ENCODE measurements at places on chromosomes 7 and 10. TPM values are rescaled to one million over a fixed set of nuclear protein-coding genes. Genes with fewer than 3 reads are reported as not detected.

SRRM3 gene
- 0.54 TPM for total RNA-seq

DNA sequence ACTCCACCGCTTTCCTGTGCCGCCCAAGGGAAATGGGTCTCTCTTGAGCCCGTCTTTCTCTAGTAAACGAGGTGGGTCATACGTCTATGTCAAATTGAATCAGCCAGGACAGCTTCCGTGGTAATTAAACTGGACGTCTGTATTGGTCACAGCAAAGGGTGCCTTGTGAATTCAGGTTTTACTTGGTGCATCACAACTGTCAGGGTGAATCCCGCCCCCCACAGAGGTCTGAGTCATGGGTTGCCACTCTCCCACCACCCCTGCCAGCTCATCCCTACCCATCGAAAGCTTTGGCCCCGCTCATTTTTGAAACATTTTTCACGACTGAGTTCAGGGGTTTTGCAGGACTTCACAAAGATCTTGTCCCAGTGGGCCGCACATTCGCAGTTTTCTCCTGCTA is 8.0 kb upstream of the SP8 start:
- no peak overlapping the region for H3K27ac ChIP-seq
- peaks cover 25% of the 10 kb centered on the region for H3K4me1 ChIP-seq
- DNase-seq: no peak
- peaks cover 100% of the 10 kb centered on the region for H3K27me3 ChIP-seq
- H3K36me3 ChIP-seq: no peaks in the 10 kb centered on the region

TSPAN15 gene
- 68.4 TPM for total RNA-seq

DNA sequence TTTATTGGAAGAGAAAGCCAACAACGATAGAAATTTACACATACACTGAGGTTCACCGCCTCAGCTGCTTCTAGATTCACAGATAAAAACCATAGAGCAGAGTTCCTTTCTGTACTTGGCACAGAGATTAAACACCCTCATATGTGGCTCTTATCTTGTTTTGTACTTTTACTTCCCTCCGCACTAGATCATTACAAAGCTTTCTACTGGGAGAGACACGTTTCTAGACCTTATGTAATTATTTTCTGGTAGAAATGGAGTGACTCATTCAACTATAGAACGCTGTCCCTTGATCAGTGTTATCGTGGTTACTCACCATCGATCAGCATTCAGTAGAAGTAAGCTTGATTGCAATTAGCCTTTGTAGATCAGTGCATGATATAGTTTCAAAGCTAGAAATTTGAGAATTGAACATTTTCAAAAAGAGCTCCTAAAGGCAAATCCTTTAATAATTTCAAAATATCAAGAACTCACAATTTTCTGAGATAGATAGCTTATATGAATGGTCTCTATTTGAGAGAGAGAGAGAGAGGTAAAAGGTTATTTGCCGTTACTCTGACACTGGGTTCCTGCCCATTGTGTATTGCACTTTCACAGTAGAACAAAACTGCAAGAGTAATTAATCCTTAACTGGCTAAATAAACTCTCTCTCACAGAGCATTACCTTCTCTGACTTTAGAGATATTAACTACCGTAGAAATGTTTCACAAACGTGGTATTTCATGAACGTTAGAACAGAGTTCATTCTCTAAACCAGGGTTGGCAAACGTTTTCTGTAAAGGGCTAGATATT is 26.1 kb upstream of the DNAJC1 start:
- H3K4me3 ChIP-seq: no peak overlapping the region
- DNase-seq: no peak
- H3K36me3 ChIP-seq: no peaks in the 10 kb centered on the region
- H3K4me1 ChIP-seq: no peaks in the 10 kb centered on the region
- no peaks in the 10 kb centered on the region for H3K27me3 ChIP-seq

- DNase-seq: no peak
- H3K4me1 ChIP-seq: peaks cover 4% of the 10 kb centered on the region
- H3K27me3 ChIP-seq: no peaks in the 10 kb centered on the region
These were observed 330.7 kb downstream of the ELMO1 start for GRCh38 chr7:37118004-37118403.

COL17A1 gene
- 5.9 TPM for total RNA-seq

- no peaks in the 10 kb centered on the region for H3K4me1 ChIP-seq
- no peaks in the 10 kb centered on the region for H3K36me3 ChIP-seq
- H3K27me3 ChIP-seq: no peaks in the 10 kb centered on the region
- no peak for DNase-seq
- H3K4me3 ChIP-seq: no peak overlapping the region
- no peak overlapping the region for H3K27ac ChIP-seq
These were observed 407.4 kb downstream of the GRID1 start for GRCh38 chr10:85959239-85959638.

- H3K27me3 ChIP-seq: no peaks in the 10 kb centered on the region
- no peaks in the 10 kb centered on the region for H3K36me3 ChIP-seq
- peak overlapping the region; percentile 62 for H3K4me3 ChIP-seq
These were observed 43.4 kb upstream of the SRGN start for GRCh38 chr10:69044546-69044945.

GIMAP2 gene
- total RNA-seq: 126 TPM

DNA sequence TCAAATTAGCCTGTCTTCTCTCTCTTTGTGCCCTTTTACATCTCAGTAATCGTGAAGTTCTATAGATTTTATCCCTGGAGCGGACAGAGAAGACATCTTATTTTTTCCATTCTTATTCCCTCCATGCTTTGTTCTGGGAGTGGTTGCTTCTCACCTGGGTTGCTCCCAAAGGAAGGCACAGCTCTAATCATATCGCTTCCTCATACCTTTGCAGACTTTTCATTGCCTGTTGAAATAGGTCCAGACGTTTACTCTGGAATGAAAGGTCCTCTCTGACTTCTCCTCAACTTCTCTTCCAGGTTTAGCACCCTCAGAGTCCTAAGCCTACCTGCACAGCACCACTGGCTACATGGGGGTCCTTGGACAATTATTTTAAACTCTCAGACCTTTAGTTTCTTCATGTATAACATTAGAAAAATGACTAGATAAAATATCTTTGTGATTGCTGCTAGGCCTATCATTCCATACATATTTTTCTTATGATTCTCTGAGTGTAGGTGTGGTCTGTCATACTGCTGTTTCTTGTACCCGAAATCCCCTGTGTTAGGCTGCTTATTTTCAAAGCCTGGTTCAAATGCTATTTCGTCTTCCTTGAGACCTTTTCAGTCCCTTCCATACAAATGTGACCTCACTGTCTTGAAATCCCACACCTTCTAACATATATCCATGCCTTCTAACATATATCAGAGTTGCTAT is 418.1 kb downstream of the GFRA1 start:
- H3K27ac ChIP-seq: no peak overlapping the region
- no peak for DNase-seq
- no peaks in the 10 kb centered on the region for H3K4me1 ChIP-seq
- H3K36me3 ChIP-seq: no peaks in the 10 kb centered on the region
- H3K27me3 ChIP-seq: no peaks in the 10 kb centered on the region

DNA sequence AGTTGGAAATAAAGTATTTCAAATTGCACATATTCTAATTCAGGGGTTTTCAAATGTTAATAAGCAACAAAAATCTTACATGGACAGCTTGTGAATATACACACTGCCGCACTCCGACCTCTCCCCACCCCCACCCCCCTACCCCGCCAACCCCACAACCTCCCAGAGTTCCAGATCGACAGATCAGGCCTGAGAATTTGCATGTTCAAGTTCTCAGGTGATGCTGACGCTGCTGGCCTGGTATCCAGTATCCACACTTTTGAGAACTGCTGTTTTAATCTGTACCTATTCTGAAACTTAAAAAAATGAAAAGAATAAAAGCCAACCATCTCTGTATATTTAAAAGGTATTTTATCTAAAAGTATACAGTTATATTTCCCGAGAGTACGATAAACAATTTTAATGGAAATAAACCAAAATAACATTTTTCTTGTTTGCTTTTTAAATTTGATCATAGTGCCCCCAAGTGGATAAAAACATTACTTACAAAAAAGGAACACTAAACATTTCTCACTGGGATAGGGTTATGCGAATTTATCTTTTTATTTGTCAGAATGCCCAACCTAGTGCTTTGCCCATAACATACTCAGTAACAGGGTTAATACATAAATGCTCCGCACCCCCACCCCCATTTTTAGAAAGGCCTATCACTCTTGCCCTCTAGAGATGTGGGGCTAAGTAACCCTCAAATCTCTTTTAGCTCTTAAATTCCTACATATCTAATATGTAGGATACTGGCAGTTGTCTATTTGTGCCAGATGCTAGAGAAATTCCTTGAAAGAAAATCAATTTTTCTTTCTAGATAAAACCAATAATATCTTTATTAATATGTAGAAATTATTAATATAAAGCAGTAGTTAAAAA is 166.3 kb downstream of the RNF133 start:
- no peak overlapping the region for H3K27ac ChIP-seq
- H3K36me3 ChIP-seq: no peaks in the 10 kb centered on the region

DNA sequence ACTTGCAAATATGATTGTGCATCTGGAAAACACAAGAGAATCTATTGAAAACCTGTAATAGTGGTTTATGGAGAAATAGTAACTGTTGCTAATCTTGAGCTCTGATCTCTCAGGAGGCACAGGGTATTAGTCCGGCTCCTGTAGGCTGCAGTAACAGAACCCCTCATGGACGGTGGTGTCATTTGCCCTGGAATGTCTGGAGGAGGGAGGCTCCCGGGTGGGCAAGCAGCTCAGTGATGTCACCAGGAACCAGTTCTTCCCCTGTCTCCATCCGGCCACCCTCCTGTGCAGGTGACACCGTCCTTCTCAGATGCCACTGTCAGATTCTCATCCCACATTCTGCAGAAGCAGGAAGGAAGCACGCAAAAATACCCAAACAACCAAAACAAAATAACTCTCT is 29.3 kb downstream of the INPP5A start:
- peaks cover 54% of the 10 kb centered on the region for H3K4me1 ChIP-seq
- H3K4me3 ChIP-seq: no peak overlapping the region
- H3K27ac ChIP-seq: no peak overlapping the region
- DNase-seq: no peak

GRCh38 chr10:28872587-28873165 is 195.4 kb downstream of the BAMBI start:
- DNase-seq: no peak
- no peaks in the 10 kb centered on the region for H3K36me3 ChIP-seq
- H3K27me3 ChIP-seq: no peaks in the 10 kb centered on the region
- peaks cover 5% of the 10 kb centered on the region for H3K4me1 ChIP-seq
- H3K27ac ChIP-seq: no peak overlapping the region
- no peak overlapping the region for H3K4me3 ChIP-seq

GRCh38 chr10:132423966-132424861 is 27.2 kb downstream of the PWWP2B start:
- DNase-seq: peak; percentile 76
- peaks cover 55% of the 10 kb centered on the region for H3K4me1 ChIP-seq
- peaks cover 4% of the 10 kb centered on the region for H3K36me3 ChIP-seq
- H3K4me3 ChIP-seq: no peak overlapping the region
- H3K27ac ChIP-seq: no peak overlapping the region
- H3K27me3 ChIP-seq: no peaks in the 10 kb centered on the region

DNA sequence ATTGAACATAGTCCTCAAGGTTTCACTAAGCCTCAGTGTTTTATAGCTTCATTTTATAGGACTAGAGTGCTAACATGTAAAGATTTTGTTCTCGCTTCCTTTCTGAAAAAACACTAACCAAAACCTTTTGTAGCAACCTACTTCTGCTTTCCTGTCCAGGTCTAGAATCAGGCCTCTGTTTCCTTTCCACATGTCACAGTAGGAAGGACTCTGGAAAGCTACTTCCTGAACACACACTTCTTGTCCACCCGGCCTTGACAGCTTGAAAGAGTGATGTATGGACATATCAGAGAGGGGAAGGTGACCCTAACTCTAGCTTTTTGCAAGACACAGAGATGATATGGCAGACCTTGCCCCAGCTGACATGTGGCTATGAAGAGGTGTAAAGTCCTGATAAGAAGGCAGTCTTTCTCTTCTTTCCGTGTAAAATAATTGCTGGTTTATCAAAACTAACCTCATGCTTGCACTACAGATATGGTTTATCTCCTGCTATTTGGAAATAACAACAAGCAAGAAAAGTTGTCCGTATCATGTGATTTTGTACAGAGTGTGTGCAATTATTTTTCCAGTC is 175.4 kb downstream of the SKAP2 start:
- H3K4me3 ChIP-seq: no peak overlapping the region
- no peak for DNase-seq
- no peaks in the 10 kb centered on the region for H3K36me3 ChIP-seq
- no peaks in the 10 kb centered on the region for H3K27me3 ChIP-seq
- peak overlapping the region; percentile 42 for H3K27ac ChIP-seq

DNA sequence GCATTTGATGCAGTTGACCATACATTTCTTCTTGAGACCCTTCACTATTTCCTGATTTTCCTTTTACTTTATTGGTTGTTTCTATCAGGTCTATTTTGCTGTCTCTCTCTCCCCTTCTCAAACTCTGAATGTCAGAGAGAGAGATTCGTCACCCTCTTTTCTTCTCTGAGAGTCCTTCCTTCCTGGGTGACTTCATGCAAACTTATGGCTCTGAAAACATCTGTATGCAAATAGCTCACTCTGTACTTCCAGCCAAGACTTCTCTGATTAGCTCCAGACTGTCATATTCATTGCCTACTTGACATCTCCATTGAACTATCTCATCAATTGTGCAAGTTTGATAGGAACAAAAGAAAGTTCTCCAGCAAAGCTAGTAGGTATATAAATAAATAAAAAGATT is 191.7 kb upstream of the KLF6 start:
- H3K4me3 ChIP-seq: no peak overlapping the region
- no peaks in the 10 kb centered on the region for H3K36me3 ChIP-seq
- no peak for DNase-seq

GRCh38 chr10:114320249-114321116 is 81.4 kb downstream of the VWA2 start:
- DNase-seq: peak; percentile 74
- no peaks in the 10 kb centered on the region for H3K27me3 ChIP-seq
- H3K4me1 ChIP-seq: peaks cover 29% of the 10 kb centered on the region
- no peak overlapping the region for H3K4me3 ChIP-seq

GRCh38 chr7:115724400-115725056 is 306.0 kb downstream of the TFEC start:
- no peak overlapping the region for H3K27ac ChIP-seq
- H3K36me3 ChIP-seq: no peaks in the 10 kb centered on the region
- no peak for DNase-seq
- H3K4me3 ChIP-seq: no peak overlapping the region

GRCh38 chr7:33719059-33719581 is 186.2 kb upstream of the BMPER start:
- H3K27ac ChIP-seq: peak overlapping the region; percentile 38
- DNase-seq: no peak
- no peaks in the 10 kb centered on the region for H3K27me3 ChIP-seq
- no peak overlapping the region for H3K4me3 ChIP-seq
- peaks cover 6% of the 10 kb centered on the region for H3K4me1 ChIP-seq

SPOCK2 gene
- 41.6 TPM for total RNA-seq

SLC16A9 gene
- 49.7 TPM for total RNA-seq
